Activated naive CD8-positive, alpha-beta T cell treated with anti-CD3 and anti-CD28 coated beads, Interleukin-2, amount 50 U/mL, for 24 hours (primary cell): ENCODE measurements at places on chromosomes 4 and X.

DNA sequence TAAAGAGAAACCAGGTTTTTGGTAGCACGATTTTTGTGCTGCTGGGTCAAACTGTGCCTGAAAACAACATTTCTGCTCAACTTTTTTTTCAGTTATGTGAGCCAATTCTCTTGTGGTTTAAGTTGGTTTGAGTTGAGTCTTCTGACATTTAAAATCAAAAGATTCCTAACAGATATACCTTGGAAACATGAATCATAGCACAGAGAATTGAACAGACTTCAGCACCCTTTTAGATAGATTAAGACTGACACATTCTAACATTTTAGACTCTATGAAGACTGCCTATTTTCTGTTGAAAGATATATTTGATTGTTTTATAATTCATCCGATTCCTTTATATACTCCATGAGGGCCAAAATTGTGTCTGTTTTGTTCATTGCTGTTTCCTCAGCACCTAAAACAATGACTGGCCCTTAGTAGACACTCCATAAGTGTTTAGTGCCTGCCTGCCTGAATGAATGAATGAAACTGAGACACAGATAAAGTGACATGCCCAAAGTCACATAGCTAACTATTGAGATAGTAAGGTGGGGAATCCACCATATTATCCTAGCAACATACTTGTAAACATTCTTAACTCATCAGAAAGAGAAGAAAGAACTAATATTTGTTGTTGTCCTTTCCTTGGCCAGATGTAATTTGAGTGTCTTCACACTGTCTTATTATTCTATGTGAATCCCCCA lies 624.0 kb downstream of the MID1IP1 start:
- no peak for DNase-seq

- no peak for DNase-seq
These were observed 372.6 kb upstream of the TECRL start for GRCh38 chr4:64781737-64782326.

DNA sequence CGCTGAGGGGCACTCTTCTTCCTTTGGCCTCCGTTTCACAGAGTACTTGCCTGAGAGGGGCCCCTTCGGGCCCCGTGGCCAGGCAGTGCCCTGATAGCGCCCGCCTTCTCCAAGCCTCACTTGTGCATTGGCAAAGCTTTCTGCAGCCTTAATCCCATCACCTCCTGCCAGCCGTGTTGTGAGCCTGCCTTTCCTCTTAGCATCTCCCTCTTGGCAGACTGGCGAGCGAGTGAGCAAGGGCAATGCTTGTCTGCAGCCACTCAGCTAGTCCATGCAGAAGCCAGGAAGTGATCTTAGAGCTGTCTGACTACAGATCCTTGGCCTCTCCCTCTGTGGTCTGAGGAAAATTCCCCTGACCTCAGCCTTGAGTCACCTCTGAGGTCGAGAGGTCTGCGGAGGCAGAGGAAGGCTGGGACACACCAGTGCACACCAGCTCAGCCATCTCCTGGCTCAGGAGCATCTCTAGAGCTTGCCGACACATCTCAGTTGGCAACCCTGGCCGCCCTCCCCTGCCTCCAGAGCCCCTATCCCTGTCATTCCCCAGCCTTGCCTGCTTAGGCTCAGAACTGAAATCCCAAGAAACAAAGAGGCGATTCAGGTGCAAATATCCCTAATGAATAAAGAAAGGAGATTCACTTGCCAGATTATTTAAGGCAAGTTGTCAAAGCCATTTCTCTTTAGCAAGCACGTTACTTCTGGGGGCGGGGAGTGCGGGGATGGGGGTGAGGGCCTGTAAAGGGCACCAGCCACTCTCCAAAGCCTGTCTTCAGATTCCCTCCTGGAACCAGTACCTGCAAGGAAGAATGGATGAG lies 143.5 kb upstream of the MAMLD1 start:
- DNase-seq, result peak; percentile 5

GRCh38 chr4:107034996-107035818 lies 906 bp downstream of the DKK2 start:
- DNase-seq, result no peak

- DNase-seq, result peak; percentile 35
These were observed 1.9 kb upstream of the HAUS3 start for GRCh38 chr4:2243681-2244380.

- no peak for DNase-seq
These were observed 374.9 kb upstream of the TECRL start for GRCh38 chr4:64784125-64784524.

GRCh38 chr4:52841682-52842456 lies 20.2 kb upstream of the RASL11B start:
- no peak for DNase-seq

GRCh38 chr4:47831026-47831679 lies 6.7 kb downstream of the CORIN start:
- DNase-seq, result no peak
